Left lobe of liver (tissue), 2 donors: ENCODE measurements at places on chromosomes 7 and 10.

- DNase-seq: no peak
Observed at GRCh38 chr7:1709900-1710299, 39.8 kb downstream of the ELFN1 start.

- peak; percentile 52 for DNase-seq
Observed at GRCh38 chr7:22378199-22378980, 21.4 kb upstream of the RAPGEF5 start.

- no peak for DNase-seq
Observed at GRCh38 chr10:7186387-7187018, 224.3 kb downstream of the SFMBT2 start.

DNA sequence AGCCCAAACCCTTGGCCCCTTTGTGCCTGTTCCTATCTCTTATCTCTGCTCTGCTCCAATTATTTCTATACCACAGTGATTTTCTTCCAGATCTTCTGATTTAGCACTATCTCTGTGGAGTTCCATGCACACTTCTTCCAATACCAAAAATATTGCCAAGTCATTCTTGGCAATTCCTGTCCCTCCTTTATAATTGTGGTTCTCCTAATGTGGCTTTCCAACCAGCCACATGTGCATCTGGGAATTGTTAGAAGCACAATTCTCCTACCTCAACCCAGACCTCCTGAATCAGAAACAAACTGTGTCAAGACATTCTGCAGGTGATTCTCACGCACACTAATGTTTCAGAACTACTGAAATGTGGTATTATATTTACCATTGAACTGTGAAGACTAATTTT, 447.8 kb upstream of the IGFBP3 start:
- DNase-seq: no peak

GRCh38 chr7:8261711-8262695, at the start of gene ICA1:
TSS of gene ICA1 (minus strand) at chr7:8262167. CDS start at chr7:8235926, 26,241 bp downstream.
- peak; percentile 51 for DNase-seq

DNA sequence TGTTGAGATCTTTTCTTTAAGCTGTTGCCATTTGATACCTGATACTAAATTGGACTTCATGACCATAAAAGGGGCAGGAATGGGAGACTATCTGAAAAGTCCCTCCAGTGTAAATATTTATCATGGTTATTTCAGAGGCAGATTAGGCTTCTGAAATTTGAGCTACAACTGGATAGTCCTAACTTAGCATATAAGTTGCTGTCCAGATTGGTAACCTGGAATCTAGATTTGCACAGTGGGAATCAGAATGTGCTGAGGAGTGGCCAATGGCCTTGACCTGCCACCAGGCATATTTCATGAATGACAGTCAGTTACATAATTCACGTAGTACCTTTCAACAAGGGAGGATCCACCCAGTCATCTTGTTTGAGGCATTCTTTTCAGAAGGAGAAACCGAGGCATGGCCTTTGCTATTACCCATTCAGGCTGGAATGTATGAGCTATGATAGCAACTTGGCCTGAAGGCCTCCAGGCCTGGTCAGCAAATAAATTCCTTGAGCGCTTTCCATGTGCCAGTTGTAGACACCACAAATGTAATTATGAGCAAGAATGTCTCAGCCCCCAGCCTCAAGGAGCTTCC, 80.0 kb downstream of the EEPD1 start:
- DNase-seq: no peak

- no peak for DNase-seq
Observed at GRCh38 chr10:13417459-13418126, 69.5 kb upstream of the SEPHS1 start.

GRCh38 chr10:58820861-58821751, 308.4 kb downstream of the BICC1 start:
- DNase-seq: no peak

DNA sequence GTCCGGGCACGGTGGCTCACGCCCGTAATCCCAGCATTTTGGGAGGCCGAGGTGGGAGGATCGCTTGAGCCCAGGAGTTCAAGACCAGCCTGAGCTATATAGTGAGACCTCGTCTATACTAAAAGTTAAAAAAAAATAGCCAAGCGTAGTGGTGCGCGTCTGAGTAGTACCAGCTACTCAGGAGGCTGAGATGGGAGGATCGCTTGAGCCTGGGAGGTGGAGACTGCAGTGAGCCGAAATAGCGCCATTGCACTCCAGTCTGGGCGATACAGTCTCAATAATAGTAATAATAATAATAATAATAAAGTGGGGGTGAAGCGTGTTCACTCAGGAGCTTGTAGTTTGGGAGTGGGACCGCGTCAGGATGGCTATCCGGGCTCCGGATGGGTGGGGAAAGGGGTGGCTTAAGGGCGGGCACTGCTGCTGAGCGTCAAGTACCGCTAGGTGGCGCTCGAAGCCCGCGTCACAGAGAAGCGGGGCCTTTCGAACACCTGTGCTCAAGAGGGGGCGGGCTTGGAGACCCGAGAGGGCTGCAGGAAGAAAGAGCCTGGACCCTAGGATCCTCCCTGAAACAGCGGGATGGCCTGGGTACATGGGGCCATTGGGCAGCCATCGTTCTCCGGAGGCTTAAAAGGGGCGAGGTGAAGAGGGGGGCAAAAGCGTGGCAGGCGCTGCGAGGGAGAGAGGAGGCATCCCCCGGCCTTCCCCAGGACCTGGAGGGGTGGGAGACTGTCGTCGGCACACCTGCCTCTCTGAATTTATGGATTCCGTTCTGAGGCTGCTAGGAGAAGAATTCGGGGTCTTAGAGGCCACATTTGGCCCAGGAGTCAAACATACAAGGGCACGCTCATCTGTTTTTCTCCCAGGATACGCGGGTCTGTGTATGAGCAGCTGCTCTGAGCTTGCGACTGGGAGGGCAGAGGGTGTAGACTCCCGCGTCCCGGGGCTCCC, 14.5 kb downstream of the LBX1 start:
- DNase-seq: peak; percentile 64

DNA sequence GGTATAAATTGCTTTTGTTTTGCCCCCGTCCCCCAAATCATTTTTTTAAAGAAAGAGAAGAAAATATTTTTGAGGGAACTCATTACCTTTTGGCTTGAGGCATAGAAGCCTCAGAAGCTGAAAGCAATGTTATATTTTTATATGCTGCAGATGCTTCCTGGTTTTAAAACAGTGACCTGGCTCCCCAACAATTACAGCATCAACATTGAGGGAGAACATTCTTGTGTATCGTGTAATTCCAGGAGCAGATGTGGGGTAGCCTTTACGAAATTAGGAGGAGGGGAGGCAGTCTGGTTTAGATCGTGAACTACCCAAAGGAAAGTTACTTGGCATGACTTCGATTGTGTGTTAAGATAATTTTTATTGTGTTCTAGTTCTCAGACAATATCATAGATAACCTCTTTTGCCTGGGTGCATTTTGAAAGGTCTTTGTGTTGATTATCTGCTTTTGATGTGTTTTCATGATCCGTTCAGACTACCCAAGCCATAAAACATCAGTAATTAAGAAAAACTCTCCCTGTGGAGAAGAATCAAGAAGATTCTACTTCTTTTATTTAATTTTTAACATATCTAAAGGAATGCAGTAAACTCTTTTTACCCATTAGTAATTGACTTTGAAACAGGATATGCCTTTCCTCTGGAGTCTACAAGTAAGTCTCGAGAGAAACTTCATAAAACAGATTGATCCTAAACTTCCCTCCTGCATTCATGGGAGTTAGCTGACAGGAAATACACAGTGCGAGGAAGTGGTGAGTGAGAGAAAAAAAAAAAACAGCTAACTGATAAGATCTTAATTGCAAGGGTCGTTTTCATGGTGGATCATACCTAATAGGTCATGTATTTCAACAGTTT, 141.4 kb downstream of the KIAA1217 start:
- no peak for DNase-seq

DNA sequence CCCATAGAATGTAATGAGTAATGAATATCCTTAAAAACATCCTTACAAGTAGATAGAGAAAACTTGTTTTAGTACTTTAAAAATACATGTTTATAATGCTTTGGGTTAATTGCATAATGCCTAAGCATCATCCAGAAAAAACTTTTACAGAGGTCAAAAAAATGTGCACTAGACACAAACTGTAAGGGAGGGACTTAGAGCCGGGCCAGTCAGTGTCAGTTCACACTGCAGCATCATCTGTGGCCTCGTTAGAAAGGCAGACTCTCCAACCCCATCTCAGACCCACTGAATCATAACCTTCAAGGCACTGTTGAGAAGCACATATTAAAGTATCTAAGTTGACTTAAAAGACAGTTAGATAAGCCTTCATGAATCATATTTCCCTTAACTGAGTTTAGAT, 230.1 kb upstream of the PRPS1L1 start:
- DNase-seq: no peak

DNA sequence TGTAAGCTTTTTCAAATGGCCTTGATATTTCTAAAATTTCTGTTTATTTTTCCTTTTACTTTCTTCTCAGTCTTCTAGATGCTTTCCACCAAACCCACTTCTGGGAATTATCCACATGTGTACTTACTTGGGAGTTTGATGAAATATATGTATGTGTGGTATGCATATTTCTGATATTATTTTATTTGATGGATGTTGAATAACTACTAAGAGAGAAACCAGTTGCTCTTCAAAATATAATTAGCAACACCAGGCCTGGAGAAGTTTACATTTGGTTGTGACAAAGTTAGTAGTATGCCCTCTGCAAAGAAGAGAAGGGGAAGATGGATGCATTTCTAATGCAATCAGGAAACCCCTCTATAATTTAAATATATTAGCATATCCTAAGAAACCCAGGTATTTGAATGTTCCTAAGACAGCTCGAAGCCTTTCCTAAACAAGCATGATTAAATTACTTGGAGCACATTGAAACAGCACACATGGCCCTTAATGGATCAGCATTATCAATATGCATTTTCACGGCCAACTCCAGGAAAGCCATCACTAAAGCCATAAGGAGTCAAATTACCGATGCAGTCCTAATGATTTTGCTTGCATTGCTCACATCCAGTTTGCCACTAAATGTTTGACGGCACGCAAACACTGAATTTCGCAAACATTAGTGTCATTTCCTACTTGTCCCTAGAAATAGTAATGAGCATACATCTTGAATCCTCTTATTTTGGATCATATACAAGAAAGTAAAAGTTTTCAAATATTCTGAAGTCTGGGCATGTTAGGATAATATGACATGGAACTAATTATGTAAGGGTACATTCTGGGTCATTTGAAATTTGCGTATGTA, 393.8 kb downstream of the EXOC4 start:
- DNase-seq: no peak

DNA sequence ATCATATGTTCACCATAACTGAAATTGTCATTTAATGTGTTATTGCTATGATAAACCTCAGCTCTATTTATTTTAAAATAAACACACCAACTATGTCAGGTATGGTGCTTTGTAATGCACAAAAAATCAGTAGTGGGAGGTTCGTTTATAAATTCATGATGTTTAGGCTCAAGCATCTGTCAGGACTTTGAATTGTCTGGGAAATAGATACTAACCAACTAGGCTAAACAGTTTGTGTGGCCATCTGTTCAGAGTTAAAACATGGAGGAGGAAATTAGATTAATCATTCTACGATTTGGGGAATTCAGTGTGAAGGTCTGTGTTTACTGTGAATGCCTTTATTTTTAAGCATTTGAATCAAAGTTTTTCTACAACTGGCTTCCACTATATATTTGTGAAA, 212.6 kb upstream of the FZD8 start:
- DNase-seq: no peak

GRCh38 chr7:106480161-106480579, 180.8 kb downstream of the CCDC71L start:
- DNase-seq: no peak
